ENCODE measurements at places on chromosomes 5 and 9.

GRCh38 chr5:83530193-83530592 lies 58.6 kb downstream of the VCAN start:
- no peak for DNase-seq

- no peak for DNase-seq
Observed at GRCh38 chr9:72856972-72857623, 95.8 kb downstream of the ALDH1A1 start.

- DNase-seq: no peak
Observed at GRCh38 chr5:86542532-86542931, 75.2 kb upstream of the COX7C start.

- no peak for DNase-seq
Observed at GRCh38 chr5:168266016-168266415, 25.4 kb upstream of the WWC1 start.

DNA sequence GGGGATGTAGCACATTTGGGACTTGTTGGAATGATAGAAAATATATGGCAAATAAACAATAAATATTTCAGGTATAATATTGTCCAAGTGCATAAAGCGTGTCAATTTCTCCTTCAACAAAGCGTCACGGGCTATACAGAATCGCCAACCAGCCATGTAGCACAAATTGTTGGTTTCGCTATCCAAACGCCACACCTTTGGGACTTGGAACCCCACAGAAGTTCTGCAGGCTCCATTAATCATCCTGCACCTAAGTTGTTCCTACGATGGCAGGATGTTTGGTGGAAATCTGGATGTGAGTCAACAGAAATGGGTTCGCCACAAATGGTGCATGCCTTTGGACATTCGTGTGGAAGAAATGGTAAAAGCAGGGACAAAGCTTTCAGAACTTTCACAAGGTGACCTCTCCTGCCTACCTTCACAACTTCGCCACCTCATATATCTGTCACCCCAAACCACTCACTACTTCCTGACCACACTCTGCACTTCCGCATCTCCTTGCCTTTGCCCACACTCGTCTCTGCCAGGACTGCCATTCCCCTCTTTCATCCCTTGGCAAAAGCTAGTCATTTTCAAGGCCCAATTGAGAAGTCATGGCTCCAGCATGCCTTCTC lies 95.7 kb downstream of the LHFPL2 start:
- no peak for DNase-seq

- DNase-seq: no peak
Observed at GRCh38 chr5:97986069-97986468, 787.4 kb upstream of the RGMB start.

DNA sequence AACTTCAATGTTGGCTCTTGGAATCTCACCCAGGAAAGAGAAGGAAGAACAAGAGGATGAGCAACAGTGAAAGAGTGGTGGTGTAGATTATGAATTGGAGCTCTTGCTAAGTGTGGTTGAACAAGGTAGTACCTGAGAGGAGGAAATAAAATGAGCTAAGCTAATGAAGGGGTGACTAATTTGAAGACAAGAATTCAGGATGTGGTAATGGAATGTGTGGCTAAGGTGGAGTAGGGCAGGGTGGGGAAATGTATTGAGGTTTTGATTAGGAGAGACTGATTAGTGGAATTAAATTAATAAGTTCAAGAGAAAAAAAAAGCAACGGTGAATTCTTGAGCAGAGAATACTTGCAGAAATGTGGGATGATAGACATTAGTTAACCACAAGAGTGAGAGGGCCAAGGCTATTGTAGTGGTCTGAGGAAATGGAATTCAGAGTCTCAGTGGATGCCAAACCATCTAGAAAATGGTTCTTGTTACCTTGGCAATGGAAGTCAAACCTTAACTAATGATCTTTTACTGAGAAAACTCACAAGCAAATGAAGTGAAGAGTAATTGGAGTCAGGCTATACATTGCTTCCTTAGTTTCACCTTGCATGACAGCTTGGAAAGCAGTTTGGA lies 648.3 kb upstream of the ZNF608 start:
- DNase-seq: no peak

DNA sequence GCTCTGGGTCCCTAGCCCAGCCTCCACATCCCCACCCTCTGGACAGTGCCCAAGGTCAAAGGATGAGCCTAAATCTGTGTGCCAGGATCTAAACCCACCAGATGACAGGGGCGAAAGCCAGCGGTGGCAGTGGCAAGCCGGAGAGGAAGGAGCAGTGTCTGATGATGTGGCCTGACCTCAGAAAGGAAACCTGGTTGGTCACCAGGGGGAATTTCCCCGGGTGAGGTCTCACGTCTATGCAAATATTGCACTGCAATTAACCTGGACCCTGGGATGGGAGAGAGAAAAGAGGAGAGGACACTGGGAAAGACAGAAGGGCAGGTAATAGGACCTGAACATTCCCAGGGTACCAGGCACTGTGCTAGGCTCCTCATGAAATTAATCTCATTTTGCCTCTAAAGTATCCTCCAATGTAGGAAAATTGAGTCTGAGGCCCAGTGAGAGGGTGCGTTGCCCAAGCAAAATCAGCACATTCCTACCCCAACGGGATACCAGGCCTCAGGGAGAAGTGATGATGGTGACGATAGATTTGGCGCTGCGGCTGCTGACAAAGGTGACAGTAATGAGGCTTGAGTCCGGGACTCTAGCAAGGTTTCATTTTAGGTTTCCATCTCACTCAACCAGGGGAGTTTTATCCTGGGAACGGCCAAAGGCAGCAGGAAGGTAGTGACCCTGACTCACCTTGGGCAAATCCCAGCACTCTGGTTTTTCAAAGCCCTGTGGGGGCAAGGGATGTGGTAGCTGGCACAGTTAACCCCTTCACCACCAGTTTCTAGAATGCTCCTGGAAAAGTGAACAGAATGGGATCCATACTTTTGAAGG lies 13.4 kb upstream of the TNIP1 start:
- DNase-seq: peak; percentile 43

GRCh38 chr5:18653216-18653752 lies 1019.0 kb downstream of the TAF11L14 start:
- no peak for DNase-seq
